Endodermal cell (in vitro differentiated cells): ENCODE measurements at places on chromosomes 16 and 17. TPM values are rescaled to one million over a fixed set of nuclear protein-coding genes. Genes with fewer than 3 reads are reported as not detected.

The HSD11B2 gene
- 8.3 to 18.8 TPM (median 14.7 TPM) in 3 replicates for total RNA-seq

The MED31 gene
- 16.2 to 18.3 TPM (median 16.6 TPM) in 3 replicates for total RNA-seq

The MPV17L gene
- 2.9 and 3.1 TPM in 2 replicates for total RNA-seq

The KRTAP4-9 gene
- total RNA-seq, result not detected in 3 replicates

- H3K4me3 ChIP-seq, result no peak overlapping the region
- H3K4me1 ChIP-seq, result no peaks in the 10 kb centered on the region
- DNase-seq, result no peak
- H3K36me3 ChIP-seq, result no peaks in the 10 kb centered on the region
- H3K27me3 ChIP-seq, result no peaks in the 10 kb centered on the region
- H3K27ac ChIP-seq, result no peak overlapping the region
Observed at GRCh38 chr17:29124925-29125273, 55.3 kb downstream of the MYO18A start.

GRCh38 chr16:10664720-10665126, 30.0 kb downstream of the TEKT5 start:
- no peaks in the 10 kb centered on the region for H3K36me3 ChIP-seq
- no peak overlapping the region for H3K4me3 ChIP-seq
- H3K27ac ChIP-seq, result no peak overlapping the region
- H3K27me3 ChIP-seq, result no peaks in the 10 kb centered on the region
- H3K4me1 ChIP-seq, result no peaks in the 10 kb centered on the region

DNA sequence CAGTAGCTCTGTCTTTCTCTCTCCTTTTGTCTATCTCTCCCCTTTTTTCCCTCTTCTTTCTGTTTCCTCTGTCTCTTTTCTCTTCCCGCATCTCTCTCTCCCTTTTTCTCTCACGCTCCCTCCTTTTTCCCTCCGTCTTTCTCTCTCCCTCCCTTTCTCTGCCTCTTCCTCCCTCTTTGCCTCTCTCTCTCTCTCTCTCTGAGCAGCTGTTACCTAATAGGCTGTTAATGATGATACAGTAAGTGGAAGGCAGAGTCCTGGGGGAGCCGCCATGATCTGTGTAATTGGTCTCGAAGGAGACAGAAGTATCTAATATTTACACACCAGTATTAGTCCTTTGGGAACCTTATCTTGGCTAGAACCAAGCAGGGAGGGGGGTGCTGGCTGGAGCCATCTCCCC, 136.1 kb upstream of the CIBAR2 start:
- no peak for DNase-seq
- H3K4me3 ChIP-seq, result no peak overlapping the region

- H3K27ac ChIP-seq, result no peak overlapping the region
Observed at GRCh38 chr17:39763051-39763820, 25.5 kb downstream of the GRB7 start.

- H3K36me3 ChIP-seq, result no peaks in the 10 kb centered on the region
- DNase-seq, result no peak
- H3K4me3 ChIP-seq, result no peak overlapping the region
- H3K27me3 ChIP-seq, result no peaks in the 10 kb centered on the region
- no peaks in the 10 kb centered on the region for H3K4me1 ChIP-seq
- no peak overlapping the region for H3K27ac ChIP-seq
Observed at GRCh38 chr17:32786169-32786568, 90.8 kb downstream of the MYO1D start.

DNA sequence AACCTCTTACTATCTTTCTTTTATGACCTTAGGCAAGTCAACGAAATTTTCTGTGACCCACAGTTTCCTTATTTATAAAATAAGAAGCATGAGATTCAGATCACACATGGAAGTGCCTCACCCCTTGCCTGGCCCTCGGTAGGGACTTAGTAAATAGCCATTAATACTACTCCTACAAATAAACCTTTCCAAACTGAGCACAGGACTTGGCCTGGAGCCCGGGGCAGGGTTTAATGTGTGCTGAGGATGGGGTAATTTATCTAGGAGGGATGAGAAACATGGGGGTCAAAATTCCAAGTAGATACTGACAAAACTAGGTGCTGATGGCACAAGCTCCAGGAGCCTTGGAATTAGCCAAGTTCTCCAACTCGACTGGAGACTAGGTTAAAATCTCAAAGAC, 35.0 kb downstream of the PITPNC1 start:
- H3K36me3 ChIP-seq, result no peaks in the 10 kb centered on the region
- no peaks in the 10 kb centered on the region for H3K27me3 ChIP-seq
- H3K4me3 ChIP-seq, result no peak overlapping the region

GRCh38 chr16:16095646-16096045, 127.6 kb downstream of the ABCC6 start:
- H3K27ac ChIP-seq, result no peak overlapping the region
- no peak overlapping the region for H3K4me3 ChIP-seq
- DNase-seq, result no peak
- H3K36me3 ChIP-seq, result peaks cover 16% of the 10 kb centered on the region
- H3K4me1 ChIP-seq, result no peaks in the 10 kb centered on the region

DNA sequence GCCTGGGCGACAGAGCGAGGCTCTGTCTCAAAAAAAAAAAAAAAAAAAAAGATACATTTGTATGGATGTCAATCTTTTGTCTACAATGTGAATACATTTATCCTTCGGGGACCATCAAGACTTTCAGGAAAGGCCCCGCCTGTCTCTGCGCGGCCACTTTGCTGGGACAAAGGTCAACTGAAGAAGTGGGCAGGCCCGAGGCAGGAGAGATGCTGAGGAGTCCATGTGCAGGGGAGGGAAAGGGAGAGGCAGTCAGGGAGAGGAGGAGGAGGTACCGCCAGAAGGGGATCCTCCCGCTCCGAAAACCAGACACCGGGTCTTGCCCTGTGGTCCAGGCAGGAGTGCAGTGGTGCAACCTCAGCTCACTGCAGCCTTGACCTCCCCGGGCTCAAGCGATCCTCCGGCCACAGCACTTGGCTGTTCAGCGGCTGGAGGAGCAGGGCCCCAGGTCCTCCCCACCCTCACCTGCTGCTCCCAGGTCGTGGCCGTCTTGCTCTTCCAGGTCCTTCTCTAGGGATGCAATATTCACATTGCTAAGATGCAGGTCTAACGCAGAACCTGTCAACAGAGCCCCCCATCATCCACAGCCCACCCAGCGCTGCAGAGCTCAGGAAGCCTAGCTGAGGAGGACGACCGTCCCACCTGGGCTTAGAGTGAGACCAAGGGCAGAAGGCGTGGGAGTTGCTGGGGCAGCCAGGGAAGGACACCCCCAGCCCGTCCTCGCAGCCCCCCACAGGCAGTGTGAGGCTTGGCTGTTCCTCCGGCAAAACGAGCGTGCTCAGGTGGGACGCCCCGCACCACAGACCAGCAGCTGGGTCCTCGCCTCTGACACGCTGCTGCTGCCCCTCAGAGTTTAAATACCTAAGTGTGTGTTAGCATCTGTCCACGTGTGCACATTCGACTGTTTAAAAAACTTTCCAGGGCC, 19.6 kb downstream of the GNPTG start:
- H3K4me3 ChIP-seq, result no peak overlapping the region
- no peaks in the 10 kb centered on the region for H3K4me1 ChIP-seq
- H3K27ac ChIP-seq, result no peak overlapping the region
- peaks cover 6% of the 10 kb centered on the region for H3K36me3 ChIP-seq

GRCh38 chr17:48025040-48025903, 12.3 kb downstream of the COPZ2 start:
- peak overlapping the region; percentile 5 for H3K27ac ChIP-seq
- no peaks in the 10 kb centered on the region for H3K36me3 ChIP-seq
- H3K4me3 ChIP-seq, result peak overlapping the region; percentile 80
- peak; percentile 100 for DNase-seq
